ENCODE measurements at places on chromosomes 1 and 21.

DNA sequence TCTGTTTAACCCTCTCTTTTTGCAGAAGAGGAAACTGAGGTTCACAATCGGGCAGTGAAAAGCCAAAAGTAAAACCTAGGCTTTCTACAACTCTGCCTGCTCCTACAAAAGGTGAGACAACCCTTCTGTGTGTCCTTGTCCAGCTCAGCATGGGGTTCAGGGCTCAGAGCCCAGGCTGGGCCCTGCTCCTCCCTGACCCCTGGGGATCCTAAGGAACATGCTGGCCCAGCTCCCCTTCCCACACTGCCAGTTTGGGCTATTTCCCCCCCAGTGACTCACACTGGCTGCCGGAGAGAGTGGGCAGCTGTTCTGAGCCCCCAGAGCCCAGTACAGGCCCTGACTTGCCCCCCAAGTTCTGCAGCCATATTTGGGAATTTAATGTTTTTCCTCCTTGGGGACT is 8.9 kb downstream of the FAM229A start:
- no peak for DNase-seq

DNA sequence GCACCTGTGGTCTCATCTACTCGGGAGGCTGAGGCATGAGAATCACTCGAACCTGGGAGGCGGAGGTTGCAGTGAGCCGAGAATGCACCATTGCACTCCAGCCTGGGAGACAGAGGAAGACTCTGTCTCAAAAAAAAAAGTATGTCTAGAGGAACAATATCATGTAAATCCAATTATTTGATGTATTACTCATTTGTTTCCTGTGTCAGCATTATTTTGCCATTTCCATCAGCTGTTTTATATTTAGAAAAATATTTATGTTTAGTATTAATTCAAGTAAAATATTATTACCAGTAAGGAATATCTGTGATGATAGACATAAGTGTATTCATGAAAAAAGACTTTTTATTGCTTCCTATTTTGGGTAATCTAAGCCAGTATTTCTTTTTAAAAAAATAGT is 13.0 kb downstream of the TDRKH start:
- no peak for DNase-seq

GRCh38 chr1:42713293-42713692 is 26.7 kb downstream of the CLDN19 start:
- DNase-seq: no peak

DNA sequence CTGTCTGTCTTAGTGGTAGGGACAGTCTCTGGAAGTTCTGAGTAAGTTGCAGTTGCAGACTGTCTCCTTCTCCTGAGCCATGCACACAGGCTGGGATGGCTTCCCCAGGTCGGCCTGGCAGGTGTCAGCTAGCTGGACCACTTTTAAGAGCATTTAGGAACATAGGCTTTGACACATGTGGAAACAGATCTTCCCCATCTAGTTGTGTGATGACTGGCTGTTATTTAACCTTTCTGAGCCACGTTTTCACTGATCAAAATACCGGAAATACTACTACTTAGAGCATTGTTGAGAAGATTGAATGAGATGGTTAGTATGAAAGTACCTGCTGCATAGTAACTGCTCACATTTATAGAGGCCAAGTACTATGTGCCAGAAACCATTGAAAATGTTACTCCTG is 6.2 kb upstream of the MAPKAPK2 start:
- DNase-seq: no peak

- DNase-seq: no peak
Measured at GRCh38 chr1:145985502-145986439, 10.6 kb downstream of the TXNIP start.

GRCh38 chr1:87335175-87335884 is 6.7 kb downstream of the LMO4 start:
- peak; percentile 66 for DNase-seq

GRCh38 chr1:60280819-60281218 is 207.2 kb upstream of the C1orf87 start:
- no peak for DNase-seq

GRCh38 chr1:69139007-69139406 is 428.7 kb upstream of the LRRC7 start:
- no peak for DNase-seq

DNA sequence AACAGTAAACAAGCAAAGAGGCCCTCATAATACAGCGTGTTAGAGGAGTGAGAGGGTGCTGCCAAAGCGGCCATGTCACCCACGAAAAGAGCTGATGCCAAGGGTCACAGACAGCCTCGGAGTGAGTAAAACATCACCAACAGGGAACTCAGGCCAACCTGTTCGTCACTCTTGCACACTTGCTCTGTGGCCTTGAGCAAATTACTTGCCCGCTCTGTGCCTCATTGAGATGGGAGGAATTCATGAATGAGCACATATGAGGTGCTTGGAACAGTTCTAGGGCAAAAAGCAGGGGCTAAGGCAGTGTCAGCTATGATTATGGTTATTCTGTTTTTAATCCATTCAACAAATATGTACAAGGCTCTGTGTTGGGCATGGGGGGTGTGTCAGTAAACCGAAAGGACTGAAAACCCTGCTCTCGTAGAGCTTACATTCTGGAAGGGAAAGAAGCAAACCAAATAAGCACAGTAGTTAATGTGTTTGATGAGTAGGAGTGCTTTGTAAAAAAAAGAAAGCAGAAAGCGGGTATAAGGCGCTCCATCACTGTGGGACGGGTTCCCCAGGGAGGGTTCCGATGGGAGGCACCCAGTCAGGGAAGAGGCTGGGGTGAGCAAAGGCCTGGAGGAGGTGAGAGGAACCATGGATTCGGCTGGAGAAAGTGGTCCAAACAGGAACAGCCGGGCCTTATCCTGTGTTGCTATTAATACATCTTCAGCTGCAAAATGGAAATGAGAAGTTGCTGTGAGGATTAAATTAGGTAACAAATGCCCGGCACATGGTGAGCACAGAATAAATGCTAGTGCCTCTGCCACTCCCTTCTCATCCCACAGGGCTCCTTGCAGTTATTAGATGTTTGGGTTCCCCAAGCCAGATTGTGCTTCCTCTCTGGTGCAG is 39.5 kb upstream of the RD3 start:
- DNase-seq: no peak

DNA sequence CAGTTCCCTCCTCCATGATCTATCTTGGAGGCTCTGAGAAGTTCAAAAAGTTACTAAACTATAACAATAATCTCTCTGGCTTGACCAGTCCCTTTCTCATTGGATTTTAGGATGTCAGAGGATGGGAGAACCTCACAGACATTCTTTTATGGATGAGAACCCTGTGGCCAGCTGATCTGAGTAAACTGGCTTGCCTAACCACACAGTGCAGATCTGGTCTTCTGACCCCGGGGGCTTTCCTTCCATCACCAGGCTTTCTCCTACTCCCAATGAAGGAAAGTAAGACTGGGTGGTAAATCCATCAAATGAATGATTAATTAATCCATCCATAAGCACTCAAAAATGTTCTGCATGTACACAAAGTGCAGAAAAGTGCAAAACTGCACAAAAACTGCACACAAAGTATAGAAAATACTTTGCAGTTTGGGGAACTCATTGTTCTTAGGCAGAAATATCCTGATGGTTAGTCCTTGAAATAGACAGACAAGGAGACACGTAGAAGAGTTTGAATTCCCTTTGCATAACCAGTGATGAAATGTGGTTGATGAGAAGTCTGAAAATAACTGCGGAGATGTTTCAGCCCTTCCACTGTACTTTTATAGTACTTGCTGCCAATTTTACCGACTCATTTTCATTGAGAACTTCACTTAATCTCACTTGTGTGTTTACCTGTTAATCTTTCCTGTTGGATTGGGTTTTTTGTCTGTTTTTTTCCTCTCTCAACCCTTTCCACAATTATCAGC is 2.5 kb upstream of the F3 start:
- no peak for DNase-seq

GRCh38 chr1:86156566-86157455 is at the start of gene COL24A1:
Gene COL24A1 (minus strand): TSS chr1:86156772. CDS start chr1:86156396, 376 bp downstream.
- peak; percentile 83 for DNase-seq

- DNase-seq: no peak
Measured at GRCh38 chr1:207825719-207826556, 74.1 kb downstream of the CD46 start.

- DNase-seq: no peak
Measured at GRCh38 chr1:150708595-150708994, 11.6 kb upstream of the GOLPH3L start.

DNA sequence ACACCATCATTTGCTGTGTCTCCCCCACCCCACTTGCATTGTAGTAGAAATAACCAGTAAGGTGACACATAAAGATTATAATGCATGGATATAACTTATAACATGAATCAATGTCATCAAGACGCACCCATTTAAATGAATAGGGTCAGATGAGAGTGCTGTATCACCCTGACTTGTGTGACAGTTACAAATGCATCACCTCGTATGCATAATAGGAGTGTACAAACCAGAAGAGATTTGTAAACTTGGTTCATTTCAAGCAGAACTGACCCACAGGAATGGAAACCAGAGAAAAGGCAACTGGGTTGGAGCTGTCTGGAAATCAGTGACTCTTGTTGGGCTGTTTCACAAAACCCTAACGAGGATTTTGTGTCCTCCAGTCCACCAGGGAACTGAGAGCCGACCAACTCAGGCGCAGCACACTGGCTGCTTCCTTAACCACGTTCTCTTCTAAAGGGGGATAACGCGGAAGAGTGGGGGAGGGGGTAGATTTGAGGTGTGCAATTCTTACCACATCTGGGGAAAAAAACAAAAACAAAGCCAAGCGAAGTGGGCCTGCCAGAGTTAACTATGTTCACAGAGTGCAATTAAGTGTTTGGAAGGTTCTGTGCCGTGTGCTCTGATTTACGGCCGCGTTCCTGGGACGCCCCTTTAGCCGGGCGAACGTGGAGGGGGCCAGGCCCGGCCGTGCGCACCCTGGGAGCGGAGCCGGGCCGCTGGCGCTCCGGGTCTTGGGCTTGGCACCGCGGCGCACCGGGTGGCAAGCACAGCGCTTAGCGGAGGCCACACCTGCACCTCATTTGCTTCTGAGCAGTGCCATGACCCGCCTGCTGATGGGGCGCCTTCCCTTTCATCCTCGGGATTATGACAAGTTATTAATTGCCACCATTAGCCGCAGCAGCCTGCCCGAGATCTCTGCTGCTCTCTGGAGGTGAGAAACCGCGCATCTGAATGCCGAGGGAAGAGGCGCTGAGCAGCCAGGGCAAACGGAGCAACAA is 248.8 kb upstream of the FOXD3 start:
- DNase-seq: peak; percentile 53

GRCh38 chr1:218711001-218711400 is 365.9 kb downstream of the TGFB2 start:
- no peak for DNase-seq

- DNase-seq: no peak
Measured at GRCh38 chr1:52523376-52523775, 29.5 kb downstream of the TUT4 start.

DNA sequence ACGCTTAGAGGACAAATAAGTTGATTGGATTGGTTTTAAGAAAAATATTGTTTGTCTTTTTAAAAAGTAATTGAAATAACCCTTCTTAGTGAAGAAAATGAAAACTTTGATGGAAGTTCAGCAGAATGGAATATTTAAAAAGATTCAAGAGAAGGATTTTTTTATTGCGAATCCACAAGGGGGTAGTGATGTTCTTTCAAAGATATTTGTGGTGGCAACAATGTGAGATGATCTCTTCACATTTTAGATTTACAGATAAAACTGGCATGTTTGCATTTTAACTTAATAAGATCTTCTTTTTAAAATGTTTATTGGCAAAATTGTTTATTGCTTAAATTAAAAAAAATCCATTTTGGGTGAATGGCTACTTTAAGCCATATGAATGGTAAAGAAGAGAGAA is 8.9 kb downstream of the CAMTA1 start:
- no peak for DNase-seq

DNA sequence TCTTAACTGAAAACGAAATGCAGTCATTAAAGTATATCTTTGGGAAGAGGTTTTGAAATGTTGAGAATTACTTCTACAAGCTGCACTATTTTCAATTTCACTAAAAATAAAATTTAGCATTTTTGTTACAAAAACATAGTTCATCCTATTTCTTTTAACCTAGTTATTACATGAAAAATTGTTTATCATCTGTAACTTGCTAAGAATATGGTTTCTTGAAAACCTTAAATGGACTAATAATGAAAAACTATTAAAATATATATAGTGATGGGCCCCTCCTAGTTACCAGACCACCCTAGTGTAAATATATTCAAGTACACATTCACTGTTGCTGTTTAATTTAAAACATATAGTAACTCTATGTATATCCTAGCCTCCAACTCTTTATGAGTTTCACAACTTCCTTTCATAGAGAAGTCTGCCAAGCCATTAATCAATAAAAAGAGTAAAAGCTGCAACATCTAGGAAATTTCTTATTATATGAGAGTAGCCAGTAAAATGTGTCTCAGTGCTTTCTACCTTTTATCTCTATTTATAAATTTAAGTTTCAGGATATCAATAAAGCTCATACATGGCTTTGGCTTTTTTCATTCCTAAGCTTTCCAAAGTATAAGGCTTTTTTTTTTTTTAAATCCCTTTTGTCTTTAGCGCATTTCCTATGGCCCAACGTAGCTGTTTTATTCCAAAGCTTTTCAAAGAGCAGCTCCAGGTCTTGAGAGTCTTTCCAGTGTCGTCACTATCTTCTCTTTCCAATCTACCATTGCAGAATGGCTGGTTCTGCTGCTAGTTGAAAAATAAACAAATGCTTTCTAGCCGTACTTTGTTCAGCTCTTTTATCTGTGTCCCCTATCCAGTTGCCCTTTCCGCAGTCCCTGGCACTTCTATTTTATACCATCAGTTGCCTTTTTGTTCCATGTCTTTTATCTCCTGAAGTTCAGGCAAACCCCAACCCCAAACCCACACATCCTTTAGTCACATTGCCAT is 6.5 kb downstream of the IRF2BP2 start:
- no peak for DNase-seq

- no peak for DNase-seq
Measured at GRCh38 chr21:16040601-16041000, 310.8 kb downstream of the USP25 start.

- no peak for DNase-seq
Measured at GRCh38 chr1:178362747-178363146, 134.0 kb downstream of the CLEC20A start.

DNA sequence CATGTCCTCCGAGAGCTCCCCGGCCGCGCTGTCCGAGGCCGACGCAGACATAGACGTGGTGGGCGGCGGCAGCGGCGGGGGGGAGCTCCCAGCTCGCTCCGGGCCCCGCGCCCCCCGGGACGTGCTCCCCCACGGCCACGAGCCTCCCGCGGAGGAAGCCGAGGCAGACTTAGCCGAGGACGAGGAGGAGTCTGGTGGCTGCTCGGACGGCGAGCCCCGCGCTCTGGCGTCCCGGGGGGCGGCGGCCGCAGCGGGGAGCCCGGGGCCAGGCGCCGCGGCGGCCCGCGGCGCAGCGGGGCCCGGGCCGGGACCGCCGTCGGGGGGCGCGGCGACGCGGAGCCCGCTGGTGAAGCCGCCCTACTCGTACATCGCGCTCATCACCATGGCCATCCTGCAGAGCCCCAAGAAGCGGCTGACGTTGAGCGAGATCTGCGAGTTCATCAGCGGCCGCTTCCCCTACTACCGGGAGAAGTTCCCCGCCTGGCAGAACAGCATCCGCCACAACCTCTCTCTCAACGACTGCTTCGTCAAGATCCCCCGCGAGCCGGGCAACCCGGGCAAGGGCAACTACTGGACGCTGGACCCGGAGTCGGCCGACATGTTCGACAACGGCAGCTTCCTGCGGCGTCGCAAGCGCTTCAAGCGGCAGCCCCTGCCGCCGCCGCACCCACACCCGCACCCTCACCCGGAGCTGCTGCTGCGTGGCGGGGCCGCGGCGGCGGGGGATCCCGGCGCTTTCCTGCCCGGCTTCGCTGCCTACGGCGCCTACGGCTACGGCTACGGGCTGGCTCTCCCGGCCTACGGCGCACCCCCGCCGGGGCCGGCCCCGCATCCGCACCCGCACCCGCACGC is 547 bp downstream of the FOXD2 start:
- no peak for DNase-seq

Measured in ecto neural progenitor cell (in vitro differentiated cells).